Activated CD8-positive, alpha-beta memory T cell treated with anti-CD3 and anti-CD28 coated beads for 48 hours (primary cell): ENCODE measurements at places on chromosomes 1 and 21.

DNA sequence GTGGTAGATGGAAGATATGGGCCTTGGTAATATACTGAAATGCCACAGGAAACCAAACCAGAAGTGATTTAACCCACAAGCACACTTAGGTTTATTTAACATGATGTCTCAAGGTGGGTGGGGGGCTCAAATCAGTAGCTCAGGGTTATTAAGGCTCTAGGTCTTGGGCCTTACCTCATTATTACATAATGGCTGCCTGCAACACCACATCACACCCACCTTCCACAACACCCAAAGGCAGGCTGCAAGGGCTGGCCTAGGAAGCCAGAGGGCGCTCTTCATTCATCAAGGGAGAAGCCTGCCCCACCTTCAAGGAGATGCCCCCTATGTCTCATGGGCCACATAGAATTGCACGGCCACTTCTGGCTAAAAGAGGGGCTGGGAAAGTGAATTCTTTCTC is 6.0 kb downstream of the TFF1 start:
- DNase-seq = no peak

DNA sequence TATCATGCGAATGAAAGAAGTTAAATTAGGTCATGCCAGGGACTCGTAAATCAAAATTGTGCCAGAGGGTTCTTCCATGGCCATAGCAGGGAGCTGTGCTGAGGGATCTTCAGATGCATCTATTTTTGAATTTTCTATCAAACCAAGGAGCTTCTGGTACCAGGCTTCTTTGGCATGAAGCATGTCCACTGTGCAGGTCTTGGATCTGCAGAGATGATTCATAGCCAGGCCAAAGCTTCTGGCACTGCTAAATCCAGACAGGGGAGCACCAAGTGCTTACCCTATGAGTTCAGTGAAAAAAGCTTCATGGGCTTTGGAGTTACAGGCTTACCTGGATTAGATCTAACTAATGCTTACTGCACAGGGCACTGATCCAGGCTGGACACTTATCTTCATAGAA is 154.2 kb upstream of the DAB1 start:
- DNase-seq = no peak

DNA sequence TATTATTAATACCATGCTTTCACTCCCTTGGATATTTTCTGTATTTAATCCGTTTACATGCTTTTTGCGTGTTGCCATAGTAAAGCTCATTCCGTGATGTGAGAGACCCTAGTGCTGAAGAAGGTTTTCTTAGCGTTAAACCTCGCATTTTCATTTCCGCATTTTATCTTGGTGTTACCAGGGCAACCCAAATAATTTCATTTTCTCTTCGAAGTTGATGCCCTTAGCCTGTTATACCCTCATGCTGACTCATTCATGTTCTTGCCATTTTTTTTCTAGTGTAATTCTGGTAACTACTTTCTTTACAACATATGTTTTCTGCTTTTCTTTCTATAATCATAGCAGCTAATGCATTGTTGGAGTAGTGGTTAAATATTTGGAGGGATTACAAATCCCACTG is 37.2 kb downstream of the LRRC8C start:
- DNase-seq = no peak

DNA sequence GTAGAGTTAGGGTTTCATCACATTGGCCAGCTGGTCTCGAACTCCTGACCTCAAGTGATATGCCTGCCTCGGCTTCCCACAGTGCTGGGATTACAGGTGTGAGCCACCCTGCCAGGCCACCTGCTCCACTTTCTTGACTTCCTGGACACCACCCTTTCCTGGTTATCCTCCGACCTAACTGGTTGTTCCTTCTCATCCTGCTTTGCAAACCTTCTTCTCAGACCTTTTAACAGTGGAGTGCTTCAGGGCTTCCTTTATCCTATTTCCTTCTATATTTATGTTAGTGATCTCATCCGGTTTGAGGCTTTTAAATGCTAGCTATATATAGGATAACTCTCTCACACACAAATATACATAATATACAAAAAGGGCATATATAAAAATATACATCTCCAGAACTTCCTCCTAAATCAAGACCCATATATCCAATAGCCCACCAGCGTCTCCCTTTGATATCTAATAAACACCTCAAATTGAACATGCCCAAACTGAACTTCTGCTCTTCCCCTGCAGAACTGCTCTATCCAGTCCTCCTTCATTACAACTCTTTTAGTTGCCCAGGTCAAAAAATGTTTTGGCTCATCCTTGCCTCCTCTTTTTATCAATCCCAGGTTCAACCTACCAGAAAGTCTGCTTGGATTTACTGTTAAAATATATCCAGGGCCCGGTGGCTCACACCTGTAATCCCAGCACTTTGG is 19.5 kb upstream of the UQCRHL start:
- DNase-seq = no peak

DNA sequence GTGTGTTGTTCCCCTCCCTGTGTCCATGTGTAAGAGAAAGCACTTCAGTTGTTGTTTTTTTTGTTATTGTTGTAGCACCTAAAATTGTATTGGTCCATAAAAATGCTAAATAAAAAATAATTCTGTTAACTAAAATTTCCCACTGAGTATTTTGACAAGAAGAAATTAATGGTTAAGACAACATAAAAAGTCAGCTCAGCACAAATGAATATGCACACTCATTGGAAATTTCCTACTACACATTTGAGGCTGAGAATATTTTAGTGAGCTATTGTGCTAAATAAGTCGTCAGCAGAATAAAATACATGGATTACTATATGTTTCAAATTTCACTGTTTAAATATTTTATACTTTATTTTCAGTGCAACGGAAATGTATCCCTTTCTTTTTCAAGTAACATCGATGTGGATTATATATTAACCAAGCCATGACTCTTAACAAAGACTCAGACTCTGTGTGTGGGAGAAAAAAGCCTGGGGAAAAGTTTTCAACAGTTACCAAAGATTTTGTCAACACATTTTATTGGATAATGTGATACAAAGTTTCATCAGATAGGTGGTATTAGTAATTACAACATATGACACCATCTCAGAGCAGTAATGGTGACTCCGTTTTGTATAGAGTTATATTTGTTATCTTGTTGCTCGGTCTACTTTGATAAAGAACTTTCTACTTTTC is 63.4 kb downstream of the LYPLAL1 start:
- DNase-seq = no peak

DNA sequence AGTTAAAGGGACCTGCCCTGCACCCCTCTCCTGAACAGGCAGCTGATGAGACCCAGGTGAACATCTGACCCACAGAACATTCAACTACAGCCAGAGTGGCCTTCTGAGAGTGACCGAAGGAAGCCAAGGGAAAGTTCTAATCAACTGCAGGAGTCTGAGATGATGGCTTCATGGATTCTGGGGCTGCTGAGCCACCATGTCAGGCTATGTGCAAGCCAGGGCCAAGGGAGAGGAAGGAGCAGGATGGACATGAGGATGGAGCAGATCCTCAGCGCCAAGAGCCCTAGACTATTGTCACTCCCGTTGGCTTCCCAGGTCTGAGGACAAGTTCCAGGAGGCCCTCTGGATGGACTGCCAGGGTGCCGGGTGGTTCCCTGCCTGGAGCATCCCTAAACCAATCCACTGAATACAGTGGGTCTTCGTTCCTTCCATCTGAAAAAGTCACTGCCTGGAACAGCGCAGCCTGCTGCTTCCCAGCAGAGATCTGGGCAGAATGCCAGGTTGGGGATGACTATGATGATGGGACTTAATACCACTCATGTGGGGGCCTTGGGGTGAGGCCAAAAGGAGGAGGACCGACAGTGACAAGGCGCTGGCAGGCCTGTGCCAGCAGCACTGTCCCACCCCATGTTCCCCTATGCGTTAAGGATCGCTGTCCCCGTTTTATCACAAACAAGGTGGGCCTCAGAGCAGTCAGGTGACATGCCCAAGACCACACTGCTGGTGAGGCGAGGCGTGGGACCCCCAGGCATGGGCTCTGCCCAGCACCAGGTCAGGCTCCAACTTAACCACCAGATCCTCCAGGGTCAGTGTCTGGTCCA is 19.8 kb downstream of the SPOCD1 start:
- no peak for DNase-seq

DNA sequence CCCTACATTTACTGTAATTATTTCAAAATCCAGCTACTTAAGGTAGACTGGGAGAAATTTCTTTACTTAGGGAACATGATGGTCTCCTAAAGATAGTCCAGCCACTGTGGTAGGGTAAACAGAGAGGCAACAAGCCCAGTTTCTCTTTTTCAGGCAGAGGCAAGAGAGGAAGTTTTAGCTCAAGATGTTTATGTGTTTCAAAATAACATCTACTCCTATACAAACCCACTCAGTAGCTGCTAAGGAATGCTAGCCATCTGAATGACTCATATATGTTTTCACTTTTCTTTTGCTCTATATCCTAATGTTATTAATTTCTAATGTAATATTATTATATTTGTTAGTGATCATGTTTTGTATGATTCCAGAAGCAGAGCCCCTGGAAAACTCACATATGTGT is 856.6 kb downstream of the PLA2G4A start:
- no peak for DNase-seq

GRCh38 chr21:15682977-15683376 is 46.8 kb upstream of the USP25 start:
- DNase-seq = no peak

- DNase-seq = no peak
Observed at GRCh38 chr1:64343105-64343822, 126.7 kb upstream of the CACHD1 start.

GRCh38 chr1:75487399-75487798 is 123.5 kb downstream of the SLC44A5 start:
- DNase-seq = no peak

GRCh38 chr1:178772952-178773351 is 47.9 kb downstream of the RALGPS2 start:
- no peak for DNase-seq

DNA sequence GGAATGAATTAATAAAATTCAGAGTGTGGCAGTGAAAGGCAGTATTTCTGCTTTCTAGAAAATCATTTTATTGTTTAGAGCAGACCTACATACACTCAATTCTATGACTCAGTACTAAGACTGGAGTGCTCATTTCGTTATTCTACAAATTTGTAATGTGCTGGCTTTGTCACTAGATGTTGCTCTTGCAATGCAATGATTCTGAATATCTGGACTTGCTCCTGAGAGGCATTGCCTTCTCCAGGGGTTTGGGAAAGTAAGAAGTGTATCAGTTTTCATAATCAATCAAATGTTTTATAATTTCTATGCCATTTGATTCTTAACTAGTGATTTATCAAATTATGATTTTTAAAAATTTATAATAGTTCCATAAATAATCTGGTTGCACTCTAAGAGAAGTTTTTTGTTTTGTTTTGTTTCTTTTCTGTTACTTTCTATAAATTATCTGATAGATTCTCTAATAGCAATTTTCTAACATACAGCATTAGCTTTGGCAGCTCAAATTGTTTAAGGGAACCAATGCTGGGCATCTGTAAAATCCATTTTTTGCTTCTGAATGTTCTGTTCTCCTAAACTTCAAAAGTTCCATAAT is 280.5 kb upstream of the SGIP1 start:
- no peak for DNase-seq

DNA sequence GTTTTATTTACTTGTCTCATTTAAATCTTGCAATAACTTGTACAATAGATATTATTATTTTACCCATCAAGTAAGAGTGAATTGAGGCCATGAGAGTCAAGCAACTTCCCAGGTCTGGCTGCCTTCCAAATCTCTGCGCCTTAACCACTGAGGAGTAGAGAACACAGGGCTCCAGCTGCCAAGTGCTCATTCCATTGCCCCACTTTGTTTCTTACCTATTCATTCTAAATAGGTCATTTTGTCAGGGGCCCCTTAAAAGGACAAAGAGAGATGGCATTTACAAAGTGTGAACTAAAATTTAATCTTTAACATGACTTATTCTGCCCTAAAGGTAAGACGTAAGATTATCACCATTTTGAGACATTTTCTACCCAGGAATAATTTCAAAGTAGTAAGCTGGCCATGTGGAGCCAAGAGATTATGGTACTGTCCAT is 3.5 kb downstream of the PPP1R15B start:
- DNase-seq = no peak

GRCh38 chr1:16124377-16125087 is 31.3 kb downstream of the EPHA2 start:
- no peak for DNase-seq

GRCh38 chr1:43539726-43540434 is 9.2 kb downstream of the PTPRF start:
- DNase-seq = no peak

GRCh38 chr1:27569088-27569460 is 34.9 kb downstream of the AHDC1 start:
- no peak for DNase-seq

DNA sequence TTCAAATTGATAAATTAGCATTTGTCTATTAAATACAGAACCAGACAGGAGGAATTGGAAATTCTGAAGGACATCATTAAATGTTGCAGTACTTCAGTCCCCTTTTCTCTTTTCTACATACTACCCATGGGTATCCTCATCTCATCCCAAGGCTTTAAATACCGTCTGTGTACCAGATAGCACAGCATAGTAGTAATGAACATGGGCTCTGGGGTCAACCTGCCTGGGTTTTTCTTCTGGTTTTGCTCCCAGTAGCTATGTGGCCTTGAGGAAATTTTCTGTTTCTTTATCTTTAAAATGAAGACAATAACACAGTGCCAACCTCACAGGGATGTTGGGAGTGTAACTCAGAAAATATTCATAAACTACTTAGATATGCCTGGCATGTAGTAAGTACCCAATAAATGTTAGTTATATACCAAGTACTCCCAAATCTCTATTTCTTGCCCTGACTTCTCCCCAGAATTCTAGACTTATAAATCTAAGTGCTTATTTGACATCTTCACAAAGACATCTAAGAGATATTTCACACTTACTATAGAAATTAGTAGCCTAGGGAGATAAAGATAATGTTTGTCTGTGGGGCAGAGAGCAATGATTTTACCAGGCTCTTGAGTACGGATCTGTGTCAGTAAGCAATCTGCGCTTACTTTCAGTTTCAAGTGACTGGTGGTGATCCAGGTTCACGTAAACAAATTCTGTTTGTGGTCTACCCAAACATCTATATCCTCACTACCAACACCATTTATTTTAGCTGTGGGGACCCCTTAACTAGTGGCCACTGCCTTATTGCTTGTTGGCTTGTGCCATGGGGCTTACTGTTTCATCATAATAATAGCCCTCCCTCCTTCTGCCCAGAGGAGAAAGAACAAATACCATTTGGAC is 37.3 kb downstream of the VANGL2 start:
- DNase-seq = no peak

GRCh38 chr1:111861523-111861922 is 105.8 kb downstream of the DDX20 start:
- no peak for DNase-seq
